ENCODE measurements at places on chromosomes 16 and 17.

DNA sequence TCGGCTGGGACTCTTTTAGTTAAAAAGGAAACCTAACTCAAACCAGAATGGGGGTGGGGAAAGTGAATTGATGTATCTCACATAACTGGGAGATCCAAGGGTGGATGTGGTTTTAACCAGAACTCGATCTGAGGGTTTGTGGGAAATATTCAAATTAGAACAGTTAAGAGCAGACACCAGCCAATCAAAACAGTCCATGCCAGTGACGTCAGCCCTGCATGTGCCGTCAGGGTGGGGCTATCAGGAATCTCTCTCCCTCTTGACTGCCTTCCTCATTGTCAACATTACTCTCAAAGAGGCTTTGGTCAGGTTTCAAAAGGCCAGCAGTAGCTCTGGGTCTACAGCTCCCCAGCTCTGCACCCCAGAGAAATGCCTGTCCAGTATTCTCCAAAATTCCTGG, 94.2 kb upstream of the HSBP1 start:
- DNase-seq: no peak

GRCh38 chr16:28183484-28183883, 28.3 kb downstream of the XPO6 start:
- DNase-seq: no peak

- no peak for DNase-seq
These were observed 79.0 kb downstream of the NETO2 start for GRCh38 chr16:47064775-47065174.

DNA sequence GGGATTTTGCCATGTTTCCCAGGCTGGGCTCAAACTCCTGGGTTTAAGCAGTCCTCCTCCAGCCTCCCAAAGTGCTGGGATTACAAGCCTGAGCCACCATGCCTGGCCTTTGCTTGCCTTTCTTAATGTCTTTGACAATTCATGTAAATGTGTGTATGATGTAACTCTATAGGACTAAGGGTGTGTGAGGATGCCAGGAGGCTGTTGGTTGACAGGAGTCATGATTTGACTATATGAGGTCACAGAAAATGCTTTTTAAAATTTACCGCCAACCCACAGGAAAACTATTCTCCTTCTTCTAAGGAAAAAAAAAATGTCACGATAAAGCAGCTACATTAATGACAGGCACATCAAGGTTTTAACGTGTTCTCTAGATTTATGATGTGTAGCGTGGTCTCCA, 118.8 kb downstream of the WWOX start:
- DNase-seq: no peak

DNA sequence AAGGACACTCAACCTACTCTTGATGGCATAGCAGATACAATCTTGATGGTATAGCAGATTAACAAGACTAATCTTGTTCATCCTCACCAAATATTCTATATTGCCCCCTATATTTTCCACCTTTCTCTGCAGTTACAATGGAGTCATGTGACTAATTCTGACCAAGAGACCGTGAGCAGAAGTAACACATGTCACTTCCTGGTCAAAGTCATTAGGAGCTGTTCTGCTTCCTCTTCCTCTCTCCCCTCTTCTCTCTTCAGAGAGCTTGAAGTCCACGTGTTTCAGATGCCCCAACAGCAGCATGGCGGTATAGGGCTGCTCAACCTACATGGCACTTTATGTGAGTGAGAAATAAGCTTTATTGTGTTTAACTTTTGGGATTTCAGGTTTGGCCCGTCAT, 55.3 kb upstream of the ERCC4 start:
- no peak for DNase-seq

DNA sequence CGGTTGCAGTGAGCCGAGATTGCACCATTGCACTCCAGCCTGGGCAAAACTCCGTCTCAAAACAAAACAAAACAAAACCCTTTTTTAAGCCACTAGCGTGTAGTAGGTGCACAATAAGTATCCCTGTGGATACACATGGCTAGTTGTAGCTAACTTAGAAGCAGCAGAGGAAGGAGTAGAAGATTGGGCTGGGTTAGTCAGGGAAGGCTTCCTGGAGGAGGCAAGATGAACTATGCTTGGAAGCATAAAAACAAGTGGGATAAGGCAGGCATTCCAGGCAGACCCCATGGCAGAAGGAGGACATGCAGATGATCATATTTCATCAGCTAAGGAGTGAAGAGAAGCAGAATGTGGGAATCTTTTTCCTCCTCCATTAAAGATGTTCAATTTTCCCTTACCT, 83.4 kb downstream of the IRX5 start:
- DNase-seq: no peak

All from NCI-H748 treated with DMSO at 0.1 percent for 48 hours (cell line).